ENCODE measurements at places on chromosomes 16 and 17.

- no peak for DNase-seq
These were observed 166.8 kb downstream of the SOX9 start for GRCh38 chr17:72287586-72287985.

GRCh38 chr17:37490022-37490587 lies 414 bp downstream of the DUSP14 start:
- peak; percentile 1 for DNase-seq

DNA sequence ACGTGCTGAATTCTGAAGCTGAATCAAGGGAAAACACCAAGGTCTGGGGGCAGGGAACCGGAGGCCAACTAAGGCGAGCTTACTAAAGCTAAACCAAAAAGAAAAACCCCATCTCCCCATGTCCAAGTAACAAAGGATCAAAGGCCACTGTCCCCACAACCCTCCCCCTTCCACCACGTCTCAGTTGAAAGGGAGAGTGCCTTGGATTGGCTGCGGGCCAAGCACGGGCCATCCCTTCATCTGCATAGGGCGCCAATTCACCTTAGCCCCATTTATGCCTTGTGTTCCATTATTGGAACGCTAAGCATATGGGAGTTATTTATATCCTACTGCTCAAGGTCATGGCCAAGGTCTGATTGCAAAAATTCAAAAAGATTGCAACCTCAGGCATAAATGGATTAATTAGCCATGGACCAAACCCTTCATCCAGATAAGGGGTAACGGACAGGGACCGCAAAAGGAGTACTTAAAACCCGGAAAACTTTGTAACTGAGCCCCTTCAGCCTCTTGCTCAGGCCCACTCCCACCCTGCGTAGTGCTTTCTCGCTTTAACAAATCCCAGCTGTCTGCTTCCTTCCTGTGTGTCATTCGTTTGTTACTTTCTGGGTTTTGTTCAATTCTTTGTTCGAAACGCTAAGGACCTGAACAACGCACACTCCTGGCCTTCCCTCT lies 740 bp upstream of the ATP6V0D1 start:
- no peak for DNase-seq

GRCh38 chr16:79451196-79451816 lies 149.2 kb downstream of the MAF start:
- DNase-seq: no peak

DNA sequence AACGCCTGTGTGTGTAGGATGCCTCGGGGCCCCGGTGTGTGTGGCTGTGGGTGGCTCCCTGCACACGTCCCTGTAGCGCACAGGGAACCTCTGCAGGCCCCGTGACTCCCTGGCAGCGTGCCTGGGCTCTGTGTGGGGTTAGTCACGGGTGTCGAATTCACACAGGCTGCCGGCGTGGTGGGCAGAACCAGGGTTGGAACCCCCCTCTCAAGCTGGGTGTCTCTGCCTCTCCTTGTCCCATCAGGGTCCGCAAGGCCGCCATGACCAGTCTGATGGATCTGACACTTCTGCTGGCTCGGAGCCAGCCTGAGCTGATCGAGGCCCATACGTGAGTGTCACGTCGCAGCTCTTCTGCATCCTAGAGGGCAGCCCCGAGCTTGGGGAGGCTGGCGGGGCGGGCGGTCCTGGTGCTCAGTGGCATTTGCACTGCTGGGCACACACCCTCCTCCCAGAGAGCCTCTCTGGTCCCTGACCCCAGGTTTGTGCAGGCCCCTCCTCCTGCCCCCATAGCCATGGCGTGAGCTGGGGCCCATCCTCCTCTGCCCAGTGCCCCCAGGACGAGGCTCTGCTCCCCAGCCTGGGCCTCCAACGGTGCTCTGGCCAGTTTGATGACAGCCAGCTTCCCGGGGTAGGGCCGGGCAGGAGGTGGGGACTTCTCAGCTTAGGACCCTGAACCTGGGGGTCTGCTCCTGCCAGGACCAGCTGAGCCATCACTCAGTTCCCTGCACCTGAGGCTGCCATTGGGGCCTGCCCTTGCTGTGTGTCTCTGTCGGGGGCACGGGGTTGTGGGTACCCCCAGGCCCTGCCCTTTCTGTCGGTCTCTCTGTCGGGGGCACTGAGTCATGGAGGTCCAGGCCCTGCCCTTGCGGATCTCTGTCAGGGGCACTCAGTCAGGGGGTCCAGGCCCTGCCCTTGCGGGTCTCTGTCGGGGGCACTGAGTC lies 88.1 kb upstream of the ZNF750 start:
- no peak for DNase-seq

DNA sequence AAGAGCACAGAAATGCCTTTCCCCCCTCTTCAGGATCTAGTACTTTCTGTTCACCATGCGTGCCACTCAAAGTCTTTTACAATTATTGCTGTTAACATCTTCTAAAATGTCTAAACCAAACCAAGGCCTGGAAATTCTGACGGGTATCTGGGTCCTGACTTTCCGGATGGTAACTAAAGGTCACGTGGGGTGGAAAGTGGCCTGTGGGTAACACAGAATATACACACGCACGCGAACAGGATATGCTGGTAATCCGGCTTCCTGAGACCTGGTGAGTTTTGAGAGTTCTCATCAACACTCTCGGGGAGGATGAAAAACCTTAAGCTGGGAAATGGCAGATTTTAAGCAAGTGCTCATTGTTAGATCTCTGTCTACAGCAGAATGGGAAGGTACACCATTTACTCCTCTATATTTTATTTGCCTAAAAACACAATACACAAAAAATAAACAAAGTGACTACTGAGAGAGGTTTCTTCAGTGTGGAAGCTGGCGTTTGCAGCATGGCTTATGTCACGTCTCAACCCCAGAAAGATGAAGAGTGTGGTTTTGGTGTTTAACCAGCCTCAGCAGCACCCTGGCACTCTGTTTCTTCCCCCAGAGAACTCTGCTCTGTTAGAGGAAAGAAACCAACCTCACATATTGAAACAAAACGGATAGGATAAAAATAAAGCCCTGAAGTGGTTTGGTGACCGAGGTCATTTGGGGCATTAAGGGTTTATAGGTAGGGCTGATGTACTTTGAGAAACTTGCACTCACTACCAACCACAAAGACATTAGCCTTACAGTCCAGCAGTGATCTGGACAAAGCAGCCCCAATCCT lies 37.3 kb downstream of the SMG6 start:
- no peak for DNase-seq
